Activated CD4-positive, alpha-beta T cell treated with anti-CD3 and anti-CD28 coated beads, Interleukin-10, Interleukin-2, amounts not matched to agents 100 ng/mL and 50 ng/mL, durations not matched to agents 16 hours and 8 hours (primary cell): ENCODE measurements at places on chromosomes 3 and 15.

DNA sequence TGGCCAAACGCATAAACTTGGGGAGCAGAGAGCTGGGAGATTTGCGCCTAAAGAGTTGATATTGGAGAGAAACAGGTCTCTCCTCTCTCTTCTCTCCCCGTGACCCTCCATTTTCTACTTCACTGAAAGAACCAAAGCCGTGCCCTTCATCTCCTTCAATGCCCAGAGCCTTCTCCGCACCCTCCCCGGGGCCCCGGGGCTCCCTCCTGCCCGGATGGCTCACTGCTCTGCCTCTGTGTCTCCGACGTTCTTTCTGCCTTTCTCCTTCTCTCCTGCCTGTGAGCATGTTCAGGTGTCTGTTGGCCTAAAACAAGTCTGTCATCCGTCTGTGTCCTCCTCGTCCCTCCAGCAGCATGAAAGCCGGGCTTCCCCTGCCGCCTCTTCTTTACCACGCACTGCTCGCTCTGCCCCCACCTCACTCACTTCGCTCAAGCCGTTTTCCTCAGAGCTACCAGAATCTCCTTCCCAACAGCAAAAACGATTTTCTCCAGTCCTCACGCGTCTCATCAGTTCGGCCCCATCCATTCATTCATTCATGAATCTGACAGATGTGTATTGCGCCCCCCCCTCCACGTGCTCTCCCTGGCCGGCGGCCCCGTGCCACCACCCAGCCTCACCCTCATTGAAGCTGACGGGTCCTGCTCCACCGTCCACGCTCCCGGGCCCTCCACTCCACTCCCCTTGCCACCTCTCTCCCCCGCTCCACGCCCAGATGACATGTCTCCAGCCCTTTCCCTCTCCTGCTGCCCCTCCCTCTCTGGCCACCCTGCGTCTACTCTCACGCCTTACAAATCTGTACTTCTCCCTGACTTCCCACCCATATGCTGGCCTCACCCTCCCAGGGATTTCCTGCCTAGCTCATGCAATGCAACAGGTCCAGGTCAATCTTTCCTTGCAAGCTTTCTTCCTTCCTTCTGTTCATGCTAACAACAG is 10.2 kb downstream of the MUC4 start:
- DNase-seq = no peak

- DNase-seq = no peak
Measured at GRCh38 chr3:46460051-46460450, 4.7 kb downstream of the LTF start.

GRCh38 chr3:151305060-151305774 is 11.4 kb downstream of the GPR87 start:
- DNase-seq = peak; percentile 69

DNA sequence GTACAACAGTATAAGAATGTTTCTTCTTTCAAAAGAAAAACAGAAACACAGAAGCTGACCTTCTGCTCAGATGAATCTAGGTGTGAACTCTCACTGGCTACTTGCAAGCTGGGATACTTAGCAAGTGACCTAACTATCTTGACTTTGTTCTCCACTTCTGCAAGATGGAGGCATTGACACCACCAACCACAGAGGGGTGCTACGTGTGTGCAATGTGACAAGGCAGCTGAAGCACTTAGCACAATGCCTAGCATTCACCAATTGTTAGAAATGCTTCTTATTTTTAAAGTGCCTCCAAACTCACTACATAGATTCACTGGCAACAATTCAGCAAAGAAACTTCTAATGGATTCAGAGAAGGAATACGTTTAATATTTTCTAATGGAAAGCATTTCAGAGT is 331.4 kb upstream of the WNT5A start:
- no peak for DNase-seq

DNA sequence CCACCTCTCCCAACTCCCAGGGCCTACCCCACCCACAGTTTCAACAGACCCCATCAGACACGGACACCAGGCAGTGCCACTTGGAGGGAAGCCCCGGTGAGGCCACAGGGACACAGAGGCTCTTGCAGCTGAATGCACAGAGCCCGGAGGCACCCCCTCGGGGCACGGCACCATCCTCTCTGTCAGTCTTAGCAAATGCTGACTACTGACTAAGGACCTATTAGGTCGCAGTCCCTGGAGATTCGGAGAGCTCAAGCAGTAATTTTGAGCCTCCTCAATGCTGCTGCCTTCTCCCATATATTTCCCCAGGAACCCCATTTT is 79.9 kb downstream of the VGLL4 start:
- DNase-seq = no peak

GRCh38 chr15:79310985-79311900 is at the start of gene TMED3:
TMED3 (plus strand) TSS chr15:79311112; CDS start chr15:79311250, 138 bp downstream.
- peak; percentile 93 for DNase-seq

- no peak for DNase-seq
Measured at GRCh38 chr3:82293867-82294266, 532.4 kb upstream of the GBE1 start.

DNA sequence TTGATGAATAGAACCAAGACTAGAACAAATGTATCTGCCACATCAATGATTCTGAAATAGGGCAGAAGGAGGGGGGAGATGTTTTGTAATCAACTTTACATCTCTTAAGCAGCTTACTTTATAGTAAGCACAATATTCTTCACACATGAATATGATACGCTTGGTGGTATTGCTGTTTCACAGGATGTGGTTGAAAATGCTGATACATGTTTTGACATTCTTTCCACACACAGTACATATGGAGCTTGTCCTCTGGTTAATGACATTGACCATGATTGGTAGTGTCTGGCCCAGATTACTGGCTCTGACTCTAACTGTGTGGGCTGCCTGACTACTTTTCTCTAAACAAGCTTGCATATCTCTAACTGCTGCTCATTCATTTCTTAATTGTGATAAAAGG is 168.9 kb downstream of the KLHL25 start:
- DNase-seq = peak; percentile 81

GRCh38 chr3:157868196-157868595 is 238.0 kb downstream of the SHOX2 start:
- DNase-seq = no peak

GRCh38 chr3:152461460-152461859 is 192.7 kb downstream of the MBNL1 start:
- no peak for DNase-seq

GRCh38 chr3:105842943-105843342 is 25.9 kb downstream of the CBLB start:
- no peak for DNase-seq

- DNase-seq = peak; percentile 34
Measured at GRCh38 chr3:179016979-179017670, 54.5 kb downstream of the ZMAT3 start.

DNA sequence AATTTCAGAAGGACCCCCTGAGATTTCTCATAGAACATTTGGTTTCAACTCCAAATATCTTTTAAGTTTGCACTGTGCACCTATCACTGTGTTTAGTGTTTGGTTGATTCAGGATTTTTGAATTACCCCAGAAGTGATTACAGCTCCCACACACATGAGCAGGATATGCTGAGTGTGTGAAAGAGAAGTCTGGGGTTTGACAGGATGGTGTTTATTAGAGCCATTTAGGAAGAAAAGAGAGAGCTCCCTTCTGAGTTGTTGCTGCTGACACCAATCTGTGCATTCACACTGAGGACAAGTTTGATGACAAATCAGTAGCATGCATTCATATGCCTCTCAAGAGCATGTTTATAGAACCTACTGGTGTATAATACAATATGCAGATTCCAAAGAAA is 118.1 kb downstream of the RPL22L1 start:
- no peak for DNase-seq

GRCh38 chr3:128279601-128279880 is 126.3 kb downstream of the EEFSEC start:
- no peak for DNase-seq

- DNase-seq = no peak
Measured at GRCh38 chr3:11436775-11437174, 164.6 kb downstream of the ATG7 start.

- DNase-seq = peak; percentile 90
Measured at GRCh38 chr3:41188306-41188705, 11.0 kb upstream of the CTNNB1 start.

DNA sequence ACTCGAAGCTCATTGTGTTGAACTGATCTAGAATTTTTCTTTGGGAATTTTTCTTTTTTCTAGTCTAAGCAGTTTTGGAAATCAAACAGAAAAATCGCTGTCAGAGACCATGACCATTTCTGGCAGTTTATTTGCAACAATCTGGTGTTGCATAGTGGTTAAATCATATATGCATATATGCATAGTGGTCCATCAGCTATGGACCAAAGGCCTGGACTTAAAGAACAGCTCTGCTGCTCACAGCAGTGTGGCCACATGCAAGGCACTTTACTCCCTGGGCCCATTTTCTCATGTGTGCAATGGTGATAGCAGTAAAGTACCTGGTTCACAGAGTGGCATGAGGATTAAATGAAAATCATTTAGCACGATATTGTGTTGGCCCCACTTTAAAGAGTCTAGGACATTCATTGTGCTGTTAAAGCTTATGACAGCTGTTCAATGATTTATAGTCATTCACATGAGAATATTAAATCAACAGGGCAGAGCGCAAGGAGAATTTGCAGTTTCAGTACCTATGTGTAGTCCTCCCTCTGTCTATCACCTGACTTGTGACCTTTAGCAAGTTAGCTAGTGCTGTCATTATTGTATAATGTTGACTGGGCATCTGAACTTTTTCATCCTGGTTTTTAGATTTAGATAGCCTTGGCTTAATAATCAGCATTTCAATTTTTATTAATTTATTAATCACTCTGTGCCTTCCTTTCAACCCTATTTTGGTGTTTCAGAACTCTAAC is 46.4 kb downstream of the BLM start:
- no peak for DNase-seq

- DNase-seq = peak; percentile 9
Measured at GRCh38 chr15:78340231-78341056, at the start of gene CRABP1. CRABP1 (plus strand) TSS chr15:78340353; CDS start chr15:78340429, 76 bp downstream.

DNA sequence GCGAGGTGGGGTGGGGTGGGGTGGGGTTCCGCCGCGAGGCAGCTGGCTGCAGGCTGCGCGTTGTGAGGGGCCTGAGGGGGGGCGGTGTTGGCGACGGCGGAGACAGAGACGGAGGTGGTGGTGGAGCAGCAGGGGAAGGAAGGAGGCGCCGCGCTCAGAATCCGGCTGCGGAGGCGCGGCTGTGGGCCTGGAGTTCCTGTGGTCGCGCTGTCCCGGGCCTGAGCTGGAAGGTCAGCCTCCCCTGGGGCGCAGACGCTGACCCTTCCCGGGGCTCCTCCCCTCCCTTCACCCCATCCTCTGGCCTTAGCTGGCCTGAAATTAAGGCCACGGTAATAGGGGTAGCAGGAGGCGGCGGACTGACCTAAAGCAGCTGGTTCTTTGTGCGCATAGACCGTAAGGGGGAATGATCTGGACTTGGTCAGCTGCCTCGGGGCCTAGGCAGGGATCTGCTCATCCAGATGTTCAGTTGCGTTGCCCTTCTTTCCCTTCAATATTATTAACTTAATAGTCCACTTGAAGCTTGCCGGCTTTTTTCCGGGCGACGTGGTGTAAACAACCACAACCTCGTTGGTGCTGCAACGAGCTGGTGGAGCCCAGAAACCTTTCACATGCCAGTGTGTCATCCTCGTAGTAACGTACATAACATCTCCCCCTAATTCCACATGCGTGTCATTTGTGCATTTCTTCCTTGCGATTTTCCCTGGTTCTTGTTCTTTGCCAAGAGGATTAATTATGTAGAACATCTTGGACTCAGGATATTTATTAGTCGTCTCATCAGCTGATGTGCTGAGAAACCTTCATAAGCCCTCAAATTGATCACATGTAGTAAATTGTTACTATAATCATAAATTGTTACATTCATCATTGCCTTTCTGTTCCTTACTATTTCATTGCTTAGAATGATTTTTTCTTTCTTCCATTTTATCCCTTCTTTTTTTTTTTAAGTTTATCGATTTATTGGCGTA is 626 bp downstream of the SEC62 start:
- peak; percentile 41 for DNase-seq

DNA sequence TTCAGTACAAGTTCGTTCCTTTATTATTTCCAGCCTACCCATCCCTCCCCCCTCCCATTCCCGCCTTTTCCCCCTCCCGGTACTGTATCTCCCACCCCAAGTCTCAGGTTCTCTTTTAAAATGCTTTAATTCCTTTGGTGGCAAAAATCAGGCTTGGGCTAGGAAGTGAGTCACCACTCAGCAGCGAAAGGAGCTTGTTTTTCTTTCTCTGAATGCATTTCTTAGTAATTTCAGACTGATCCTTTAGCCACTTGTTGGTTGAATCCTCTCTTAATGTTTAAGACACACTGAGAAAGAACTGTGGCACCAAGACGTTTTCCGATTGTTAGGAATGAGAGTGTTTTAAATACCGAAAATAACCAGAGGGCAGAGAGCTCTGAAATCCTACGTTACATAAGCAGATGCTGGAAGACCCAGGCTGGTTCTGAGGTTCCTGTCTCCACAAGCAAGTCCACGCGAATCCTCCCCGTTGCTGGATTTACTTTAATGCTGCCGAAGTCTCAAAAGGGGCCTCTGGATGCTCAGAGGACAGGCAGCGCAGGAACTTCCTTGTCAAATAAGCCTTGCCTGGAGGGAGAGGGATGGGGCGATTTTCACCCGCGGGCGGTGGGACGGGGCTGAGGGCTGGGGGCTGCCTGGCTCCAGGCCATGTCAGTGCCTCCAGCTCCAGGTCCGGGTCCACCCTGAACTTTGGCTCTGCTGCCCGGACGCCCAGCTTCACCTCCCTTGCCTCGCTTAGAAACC is 854 bp upstream of the COL8A1 start:
- peak; percentile 43 for DNase-seq

DNA sequence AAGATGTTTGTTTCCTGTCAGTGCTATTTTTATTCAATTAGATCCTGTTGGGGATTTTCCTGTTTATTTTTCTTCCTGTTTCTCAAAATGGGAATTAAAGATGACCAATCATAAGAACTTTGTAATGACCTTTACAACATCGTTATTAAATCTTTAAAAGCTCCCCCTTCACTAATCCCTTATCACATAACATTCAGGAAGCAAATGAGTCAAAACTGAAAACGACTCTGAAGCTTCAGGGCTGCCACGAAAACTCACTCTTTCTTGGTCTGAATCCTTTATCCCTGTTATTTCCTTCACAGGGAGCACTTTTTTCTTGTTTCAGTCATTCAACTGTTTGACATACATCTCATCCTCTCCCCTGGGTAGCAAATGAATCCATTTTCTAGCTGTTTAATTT is 75.8 kb upstream of the MB21D2 start:
- DNase-seq = peak; percentile 62

- DNase-seq = no peak
Measured at GRCh38 chr3:78847603-78848002, 920.2 kb downstream of the ROBO1 start.

DNA sequence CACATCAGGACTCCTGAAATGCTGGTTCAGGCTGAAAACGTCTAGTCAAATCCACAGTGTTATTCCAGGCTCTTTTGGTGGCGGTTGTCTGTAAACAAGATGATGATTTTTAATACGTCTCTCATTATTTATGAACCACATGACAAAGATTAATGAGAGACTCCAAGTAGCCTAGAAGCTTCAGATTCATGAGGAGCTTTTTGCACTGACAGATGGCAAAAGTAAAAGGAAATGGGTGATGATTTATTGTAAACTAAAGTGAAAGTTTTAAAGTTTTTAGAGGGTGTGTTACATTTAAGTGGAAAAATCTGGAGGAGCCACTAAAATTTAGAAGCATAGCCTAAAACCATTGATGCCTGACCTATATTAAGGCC is 77.0 kb downstream of the BBX start:
- no peak for DNase-seq
